ENCODE measurements at places on chromosomes 4 and X.

- DNase-seq, result no peak
Observed at GRCh38 chr4:184104419-184105101, 113.1 kb downstream of the ENPP6 start.

GRCh38 chrX:66632473-66632872, 6.4 kb downstream of the EDA2R start:
- DNase-seq, result no peak

DNA sequence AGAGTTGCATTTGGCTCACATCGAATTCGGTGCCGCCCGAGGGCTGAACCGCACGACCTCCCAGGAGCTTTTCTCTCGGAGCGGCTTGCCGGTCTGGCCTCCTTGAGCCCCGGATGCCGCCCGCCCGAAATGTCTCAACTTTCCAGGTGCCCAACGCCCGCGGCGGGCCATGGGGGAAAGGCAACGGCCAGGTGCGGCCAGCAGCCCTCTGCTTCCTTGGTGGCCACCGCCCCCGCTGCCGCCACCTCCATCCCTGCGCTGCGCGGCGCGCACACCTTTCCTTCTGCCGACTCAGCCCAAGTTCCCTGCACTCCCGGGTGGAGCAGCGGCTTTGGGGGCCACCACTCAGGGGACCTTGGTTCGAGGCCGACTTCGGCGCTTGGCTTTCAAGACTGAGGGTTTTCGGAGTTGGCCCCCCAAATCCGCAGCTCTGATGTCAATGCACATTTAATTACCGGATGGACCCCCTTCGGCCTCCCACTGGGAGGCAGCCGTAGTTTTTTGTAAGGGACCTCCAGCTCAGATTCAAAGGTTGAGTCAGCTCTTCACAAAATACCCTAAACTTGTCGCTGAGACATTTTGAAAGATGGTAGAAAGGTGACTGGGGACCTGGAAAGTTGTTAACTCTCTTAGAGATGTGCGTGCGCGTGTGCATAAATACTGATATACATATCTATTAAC, 1.1 kb downstream of the AFF2 start:
- DNase-seq, result no peak

DNA sequence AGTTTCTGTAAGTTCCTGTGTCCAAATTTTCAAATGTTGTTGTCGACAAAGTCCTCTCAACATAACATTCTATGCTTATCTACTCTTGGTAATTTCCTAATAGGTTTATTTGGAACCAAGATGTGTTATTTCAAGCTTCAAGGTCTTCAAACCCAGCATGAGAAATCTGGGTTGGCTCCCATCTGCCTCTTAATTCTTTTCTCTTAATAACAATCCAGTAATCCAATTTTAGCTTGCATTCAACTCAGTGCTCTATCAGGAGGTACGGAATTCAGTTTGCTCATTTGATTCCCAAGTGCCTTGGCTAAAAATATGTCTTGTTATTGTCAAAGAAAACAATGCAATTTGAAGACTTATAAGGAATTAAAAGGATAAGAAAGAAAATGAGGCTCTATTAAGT, 235.5 kb upstream of the MID1 start:
- DNase-seq, result no peak

DNA sequence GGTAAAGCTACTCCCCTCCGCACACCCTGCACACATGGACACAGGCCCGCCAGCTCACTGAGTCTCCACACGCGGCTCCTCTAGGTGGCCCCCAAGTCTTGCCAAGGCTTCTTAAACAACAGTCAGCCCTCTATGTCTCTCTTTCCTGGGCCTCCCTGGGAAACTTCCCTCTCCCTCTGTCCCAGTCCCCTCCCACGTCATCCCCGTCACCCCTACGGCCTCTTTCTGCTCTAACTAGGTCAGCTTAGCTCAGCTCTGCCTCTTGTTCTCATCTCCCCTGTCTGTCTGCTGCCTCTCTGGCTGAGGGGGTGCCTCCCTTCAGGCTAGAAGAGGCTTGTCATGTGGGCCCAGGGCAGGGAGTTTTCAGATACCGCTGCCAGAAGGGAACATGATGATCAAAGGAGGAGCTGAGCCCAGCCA, 38.8 kb downstream of the SEPTIN6 start:
- no peak for DNase-seq

DNA sequence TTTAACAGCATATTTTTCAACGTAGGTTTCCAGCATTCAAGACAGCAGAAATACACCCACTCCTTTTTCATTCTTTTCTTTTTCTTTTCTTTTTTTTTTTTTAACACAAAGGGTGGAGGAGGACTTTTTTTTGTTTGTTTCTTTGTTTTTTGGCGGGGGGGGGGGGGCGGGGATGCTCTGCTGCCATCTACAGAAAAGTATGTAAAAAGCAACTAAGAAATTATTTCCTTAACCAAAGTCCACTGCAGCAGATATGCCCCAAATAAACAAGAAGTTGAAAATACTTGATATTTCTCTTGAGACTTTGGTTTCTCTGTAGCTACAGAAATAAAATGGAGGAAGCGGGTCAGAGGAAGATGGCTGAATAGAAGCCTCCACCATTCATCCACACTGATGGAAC, 63.2 kb upstream of the PBDC1 start:
- DNase-seq, result no peak

DNA sequence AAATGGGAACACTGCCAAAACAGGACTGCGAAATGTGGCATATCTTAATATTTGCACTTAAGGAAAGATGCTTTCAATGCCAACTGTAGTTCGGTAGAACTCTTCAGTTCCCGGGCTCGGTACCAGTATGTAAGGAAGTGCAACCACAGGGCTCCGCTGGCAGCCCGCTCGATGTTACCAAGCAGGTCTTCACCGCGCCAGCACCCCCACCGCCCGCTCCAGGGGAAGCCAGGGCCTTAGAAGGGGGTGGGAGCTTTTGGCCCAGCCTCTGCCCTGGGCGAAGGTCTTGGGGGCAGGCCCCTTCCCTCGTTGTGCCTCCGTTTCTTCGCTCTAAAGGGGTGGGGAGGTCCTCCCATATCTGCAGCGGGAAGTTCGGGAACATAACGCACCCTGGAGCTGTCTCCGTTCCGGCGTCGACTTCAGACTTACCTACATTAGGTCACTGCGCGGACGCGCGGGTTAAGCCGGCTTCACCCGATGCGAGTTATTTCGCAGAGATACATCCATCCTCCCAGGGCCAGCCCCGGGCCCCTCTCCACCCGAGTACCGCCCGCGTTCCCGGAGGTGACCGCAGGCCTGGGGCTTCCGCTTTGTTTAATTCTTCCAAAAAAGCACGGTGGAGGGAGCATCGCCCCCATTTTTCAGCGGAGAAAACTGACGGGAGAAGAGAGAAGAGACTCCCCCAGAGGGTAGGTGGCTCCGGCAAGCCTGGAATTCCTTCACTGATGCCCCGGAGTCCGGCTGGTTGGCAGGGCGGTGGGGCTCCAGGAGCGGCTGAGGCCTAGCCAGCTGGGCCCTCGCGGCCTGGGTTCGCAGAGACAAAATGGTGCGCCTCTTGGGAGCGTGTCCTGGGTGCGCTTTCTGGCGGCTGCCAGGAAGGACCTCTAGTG, 1.0 kb upstream of the HMX1 start:
- no peak for DNase-seq

DNA sequence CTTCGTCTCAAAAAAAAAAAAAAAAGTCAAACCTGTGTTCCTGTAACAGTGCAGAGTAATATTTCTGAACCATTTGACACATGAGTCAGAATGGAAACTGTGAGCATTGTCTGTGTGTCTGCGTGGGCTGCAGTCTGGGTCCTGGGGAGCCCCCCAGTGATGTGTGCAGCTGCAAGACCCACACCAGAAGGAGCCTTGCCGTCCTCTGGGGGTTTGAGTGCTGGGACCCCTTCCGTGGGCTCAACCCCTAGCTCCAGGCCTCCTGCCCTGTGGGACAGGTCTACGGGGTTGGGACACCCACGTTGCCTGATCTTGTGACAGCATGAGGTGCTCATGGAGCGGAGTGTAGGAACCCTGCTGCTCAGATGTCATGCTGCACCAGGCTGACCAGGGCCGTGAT, 43.7 kb downstream of the DDX3X start:
- DNase-seq, result no peak

GRCh38 chrX:111460607-111461006, 48.6 kb upstream of the DCX start:
- DNase-seq, result no peak

- DNase-seq, result no peak
Observed at GRCh38 chr4:101147283-101147682, 200.0 kb downstream of the PPP3CA start.

- no peak for DNase-seq
Observed at GRCh38 chrX:153564047-153564606, 34.8 kb downstream of the CCNQ start.

- no peak for DNase-seq
Observed at GRCh38 chr4:137359691-137360315, 172.5 kb downstream of the PCDH18 start.

DNA sequence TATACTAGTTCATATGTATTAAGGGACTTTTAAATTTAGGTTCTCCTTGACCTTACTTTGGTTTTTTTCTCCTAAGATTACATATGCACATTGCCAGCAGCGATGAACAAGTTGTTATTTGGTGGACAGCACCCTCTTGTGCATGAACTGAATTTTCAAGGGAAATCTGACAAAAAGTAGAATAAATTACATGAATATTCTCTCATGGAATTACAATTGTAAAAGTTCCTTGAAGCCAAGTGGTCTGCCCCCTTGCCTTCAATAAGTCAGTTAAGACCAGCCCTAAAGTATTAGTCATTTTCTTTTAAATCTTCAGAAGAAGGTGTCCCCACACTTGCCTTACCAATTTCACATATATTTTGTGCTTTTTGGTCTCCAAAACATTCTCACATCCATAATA, 30.7 kb upstream of the SMARCA5 start:
- DNase-seq, result no peak

GRCh38 chr4:176775338-176775737, 17.4 kb downstream of the VEGFC start:
- DNase-seq, result no peak

GRCh38 chrX:70029863-70030262, 19.9 kb downstream of the AWAT2 start:
- DNase-seq, result no peak
